ENCODE measurements at places on chromosomes 4 and X.

DNA sequence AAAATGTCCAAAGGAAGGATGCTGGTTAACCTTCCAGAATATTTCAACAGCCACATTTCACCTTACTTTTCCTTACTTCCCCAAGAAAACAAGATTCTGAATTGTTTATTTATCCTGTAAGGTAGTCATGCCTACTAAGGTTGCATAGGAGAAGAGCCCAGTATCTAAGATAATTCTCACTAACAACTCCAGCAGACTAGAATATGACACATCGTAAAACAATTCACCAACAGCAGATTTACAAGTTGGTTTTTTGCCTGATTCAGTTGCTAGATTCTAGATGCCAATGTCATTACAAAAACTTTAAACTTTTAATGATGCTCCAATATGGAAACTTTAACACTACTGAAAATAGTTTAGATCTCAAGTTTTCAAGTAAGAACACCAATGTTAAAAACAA lies 176.4 kb downstream of the IL13RA2 start:
- DNase-seq: no peak

DNA sequence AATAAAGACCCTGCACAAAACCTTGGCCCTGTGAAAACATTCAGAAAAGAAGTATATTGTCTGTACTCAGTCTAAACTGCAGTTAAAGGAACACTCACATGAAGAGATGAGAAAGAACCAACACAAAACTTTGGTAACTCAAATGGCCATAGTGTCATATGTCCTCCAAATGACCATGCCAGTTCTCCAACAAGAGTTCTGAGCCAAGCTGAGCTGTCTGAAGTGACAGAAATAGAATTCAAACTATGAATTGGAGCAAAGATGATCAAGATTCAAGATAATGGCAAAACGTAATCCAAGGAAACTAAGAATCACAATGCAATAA lies 739.3 kb upstream of the NDST4 start:
- no peak for DNase-seq

GRCh38 chrX:73563738-73564068 lies 706 bp downstream of the CHIC1 start:
- DNase-seq: no peak

- DNase-seq: no peak
These were observed at the start of gene FGF5 for GRCh38 chr4:80266253-80266901. FGF5 (plus strand) TSS chr4:80266664; CDS start chr4:80266825, 161 bp downstream.

DNA sequence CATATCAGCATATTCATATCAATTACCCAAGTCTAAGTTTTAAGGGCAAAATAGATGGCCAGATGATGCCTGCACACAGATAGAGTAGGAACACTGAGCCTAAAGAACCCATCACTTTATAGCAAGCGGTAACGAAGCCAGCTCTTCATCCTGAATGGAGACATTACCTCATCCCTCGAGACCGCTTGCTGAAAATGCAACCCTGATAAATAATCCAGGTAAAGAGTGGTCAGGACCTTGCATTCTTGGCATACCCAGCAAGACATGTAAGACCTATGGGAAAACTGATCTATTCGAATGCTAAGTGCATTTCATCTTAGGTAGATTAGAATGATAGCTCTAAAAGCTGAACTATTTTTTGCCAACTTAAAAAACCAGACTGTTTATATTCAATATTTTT lies 25.3 kb downstream of the DCHS2 start:
- DNase-seq: no peak

- DNase-seq: no peak
These were observed 384.4 kb downstream of the PCDH7 start for GRCh38 chr4:31104577-31104976.

DNA sequence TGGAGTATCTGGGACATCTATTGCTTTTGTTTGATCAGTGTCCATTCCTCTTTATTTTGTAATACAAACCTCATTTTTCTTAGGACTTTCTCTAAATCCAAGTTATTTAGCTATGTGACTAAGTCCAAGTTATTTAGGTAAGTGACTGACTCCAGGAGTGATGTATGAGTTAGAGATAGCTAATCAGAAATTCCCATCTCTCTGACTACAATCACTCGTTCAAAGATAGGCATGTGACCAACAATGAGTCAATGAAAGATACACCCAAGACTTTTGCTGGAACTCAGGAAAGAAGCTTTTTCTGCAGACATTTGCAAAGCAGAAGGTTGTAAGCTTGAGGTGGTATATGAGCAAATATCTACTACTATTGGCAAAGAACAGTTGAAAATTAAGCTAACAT lies 72.5 kb upstream of the KCNIP4 start:
- no peak for DNase-seq

DNA sequence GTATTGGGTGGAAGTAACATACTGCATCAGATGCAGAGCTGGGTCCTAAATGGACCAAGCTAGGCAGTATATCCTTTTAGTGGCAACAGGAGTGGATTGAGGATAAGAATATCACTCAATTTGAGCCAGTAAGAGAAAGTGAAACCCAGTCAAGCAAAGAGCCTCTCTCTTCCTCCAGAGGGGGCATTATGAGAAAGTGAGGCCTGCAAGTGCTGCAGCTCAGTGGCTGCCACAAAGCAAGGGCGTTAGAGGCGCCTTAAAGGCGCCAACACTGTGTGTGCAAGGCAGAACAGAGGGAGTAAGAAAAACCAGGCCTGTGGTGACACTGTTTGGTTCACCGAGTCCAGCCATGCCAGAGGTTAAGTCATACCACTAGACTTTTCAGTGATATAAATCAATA lies 17.5 kb downstream of the STX18 start:
- DNase-seq: peak; percentile 15

GRCh38 chr4:95507147-95507546 lies 41.6 kb downstream of the UNC5C start:
- no peak for DNase-seq

DNA sequence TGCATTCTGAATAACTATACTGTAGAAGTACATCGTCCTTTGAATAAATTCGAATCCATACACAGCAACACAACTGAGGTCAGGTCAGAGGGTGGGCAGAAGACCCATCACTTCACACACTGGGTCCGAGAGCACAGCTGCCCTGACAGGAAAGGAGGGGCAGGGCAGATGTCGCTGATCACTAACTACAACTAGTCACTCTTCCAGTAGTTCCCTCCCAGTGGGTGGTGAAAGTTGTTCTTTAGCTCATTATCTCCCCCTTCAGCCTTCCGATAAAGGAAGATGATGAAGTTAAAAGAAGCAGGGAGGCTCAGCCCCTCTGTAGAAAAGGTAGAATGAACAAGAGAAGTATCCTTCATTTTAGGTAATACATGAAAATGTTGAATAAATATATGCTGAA lies 278.9 kb downstream of the INPP4B start:
- peak; percentile 6 for DNase-seq

GRCh38 chr4:26334366-26334765 lies 13.6 kb downstream of the RBPJ start:
- DNase-seq: no peak

DNA sequence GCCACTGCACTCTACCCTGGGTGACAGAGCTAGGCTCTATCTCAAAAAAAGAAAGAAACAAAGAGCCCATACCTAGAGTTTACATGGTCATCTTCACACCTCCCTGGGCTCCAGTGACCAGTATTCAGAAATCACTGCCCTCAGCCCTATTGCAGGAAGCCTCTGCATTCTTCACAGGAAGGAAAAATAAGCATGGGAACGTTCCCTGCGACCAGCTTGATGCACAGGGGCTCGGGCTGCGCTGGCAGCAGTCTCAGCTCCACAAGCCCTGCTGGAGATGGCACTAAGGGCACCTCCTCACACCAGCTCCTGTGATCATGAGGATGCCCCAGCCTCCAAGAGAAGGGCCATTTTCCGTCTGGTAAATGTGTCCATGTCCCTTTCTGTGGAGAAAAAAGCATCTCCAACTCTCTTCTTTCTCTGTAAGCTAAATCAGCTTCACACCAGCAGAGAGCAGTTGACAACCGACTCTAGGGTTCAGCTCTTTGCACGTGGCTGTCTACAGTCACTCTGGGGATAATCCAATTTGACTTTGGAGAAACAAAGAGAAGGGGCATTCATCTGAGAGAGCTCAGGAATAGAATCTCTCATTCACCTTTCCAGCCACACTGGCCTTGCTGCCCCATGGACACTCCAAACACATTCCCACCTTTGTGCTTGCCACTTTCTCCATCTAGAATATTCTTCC lies 33.1 kb downstream of the LDB2 start:
- no peak for DNase-seq

DNA sequence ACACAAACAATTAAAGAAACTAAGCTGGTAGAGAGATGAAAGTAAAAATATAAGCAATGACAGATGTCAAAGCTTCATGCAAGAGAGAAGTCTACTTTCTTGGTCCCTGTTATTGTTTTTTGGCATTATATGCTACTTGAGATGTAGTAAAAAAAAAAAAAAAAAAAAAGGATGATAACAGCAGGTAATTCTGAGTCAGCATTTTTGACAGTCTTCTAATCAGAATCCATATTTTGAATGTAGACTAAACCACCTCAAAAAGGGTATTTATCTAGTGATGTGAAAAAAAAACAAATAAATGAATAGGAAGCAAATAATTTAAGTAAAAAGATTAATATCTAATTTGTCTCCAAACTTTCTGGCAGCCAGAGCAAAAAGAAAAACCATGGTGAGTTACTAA lies 422.2 kb upstream of the CPEB2 start:
- DNase-seq: no peak

GRCh38 chrX:14630733-14631132 lies 101.4 kb downstream of the GLRA2 start:
- DNase-seq: no peak

- DNase-seq: no peak
These were observed 96.6 kb upstream of the BANK1 start for GRCh38 chr4:101693842-101694398.

DNA sequence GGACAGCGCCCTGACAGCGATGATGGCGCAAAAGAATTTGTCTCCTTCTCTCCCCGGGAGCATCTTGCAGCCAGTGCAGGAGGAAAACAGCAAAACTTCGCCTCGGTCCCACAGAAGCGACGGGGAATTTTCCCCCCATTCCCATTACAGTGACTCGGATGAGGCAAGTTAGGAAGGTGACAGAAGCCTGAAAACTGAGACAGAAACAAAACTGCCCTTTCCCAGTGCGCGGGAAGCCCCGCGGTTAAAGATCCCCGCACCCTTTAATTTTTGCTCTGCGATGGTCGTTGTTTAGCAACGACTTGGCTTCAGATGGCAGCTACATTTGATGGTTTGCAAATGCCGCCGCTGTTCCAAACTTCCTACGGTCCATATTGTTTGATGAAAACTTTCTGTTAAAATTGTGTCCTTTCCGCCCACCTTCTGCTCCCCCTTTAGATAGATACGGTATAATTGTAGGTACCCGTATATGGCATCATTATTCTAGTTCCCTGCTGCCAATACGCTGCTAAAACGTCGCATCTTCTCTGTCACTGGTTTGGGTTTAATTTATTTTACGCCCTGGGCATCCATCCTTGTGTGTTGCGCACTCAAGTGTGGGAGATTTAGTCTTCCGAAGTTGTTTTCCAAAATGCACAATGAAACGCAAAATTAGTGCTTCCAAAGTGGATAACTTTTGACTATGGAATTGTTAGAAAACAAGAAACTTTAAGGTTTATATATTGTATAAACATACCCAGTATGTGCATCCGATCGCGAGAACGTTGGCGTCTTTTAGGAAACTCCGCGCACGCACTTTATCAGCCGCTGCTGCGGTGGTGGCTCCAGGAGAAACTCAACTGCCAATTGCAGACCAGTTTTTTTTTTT lies 1.5 kb downstream of the ATOH1 start:
- DNase-seq: no peak

DNA sequence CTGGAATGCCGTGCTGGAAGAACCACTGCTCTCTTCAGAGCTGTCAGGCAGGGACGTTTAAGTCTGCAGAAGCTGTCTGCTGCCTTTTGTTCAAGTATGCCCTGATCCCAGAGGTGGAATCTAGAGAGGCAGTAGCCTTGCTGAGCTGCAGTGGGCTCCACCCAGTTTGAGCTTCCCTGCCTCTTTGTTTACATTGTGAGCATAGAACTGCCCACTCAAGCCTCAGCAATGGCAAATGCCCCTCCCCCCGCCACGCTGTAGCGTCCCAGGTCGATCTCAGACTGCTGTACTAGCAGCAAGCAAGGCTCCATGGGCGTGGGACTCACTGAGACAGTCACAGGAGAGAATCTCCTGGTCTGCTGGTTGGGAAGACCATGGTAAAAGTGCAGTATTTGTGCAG lies 34.8 kb upstream of the MUC7 start:
- no peak for DNase-seq

- DNase-seq: no peak
These were observed 64.2 kb downstream of the TET2 start for GRCh38 chr4:105210916-105211315.

- no peak for DNase-seq
These were observed 149.6 kb upstream of the CTSO start for GRCh38 chr4:156103311-156103710.

GRCh38 chr4:128393101-128393704 lies 105.6 kb upstream of the PGRMC2 start:
- no peak for DNase-seq

GRCh38 chr4:37685161-37685822 lies 884 bp downstream of the RELL1 start:
- peak; percentile 32 for DNase-seq

DNA sequence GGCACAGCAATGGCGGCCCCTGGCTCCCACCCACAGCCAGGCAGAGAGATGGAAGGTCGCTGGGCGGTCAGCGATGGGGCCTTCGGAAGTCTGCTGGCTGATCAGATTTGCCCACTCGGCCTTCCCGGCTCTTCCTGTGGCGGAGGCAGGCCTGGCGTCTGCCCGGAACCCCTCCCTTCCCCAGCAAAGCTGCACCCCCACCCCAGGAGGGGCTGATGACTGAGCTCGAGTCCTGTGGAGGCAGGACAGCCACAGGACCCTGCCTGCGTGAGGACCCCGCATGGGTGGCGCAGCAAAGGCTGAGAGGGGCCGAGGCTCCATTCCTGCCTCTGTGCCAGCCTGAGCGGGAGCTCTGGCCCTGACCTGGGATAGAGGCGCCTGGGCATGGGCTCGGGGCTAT lies 34.8 kb downstream of the TACC3 start:
- DNase-seq: no peak

- no peak for DNase-seq
These were observed 243.2 kb upstream of the F9 start for GRCh38 chrX:139287155-139287924.

GRCh38 chr4:91829531-91829930 lies 474.2 kb upstream of the GRID2 start:
- no peak for DNase-seq

- DNase-seq: no peak
These were observed 722.5 kb downstream of the FAT4 start for GRCh38 chr4:126037231-126037630.

- DNase-seq: no peak
These were observed 50.5 kb downstream of the TMEM164 start for GRCh38 chrX:110053453-110053852.

DNA sequence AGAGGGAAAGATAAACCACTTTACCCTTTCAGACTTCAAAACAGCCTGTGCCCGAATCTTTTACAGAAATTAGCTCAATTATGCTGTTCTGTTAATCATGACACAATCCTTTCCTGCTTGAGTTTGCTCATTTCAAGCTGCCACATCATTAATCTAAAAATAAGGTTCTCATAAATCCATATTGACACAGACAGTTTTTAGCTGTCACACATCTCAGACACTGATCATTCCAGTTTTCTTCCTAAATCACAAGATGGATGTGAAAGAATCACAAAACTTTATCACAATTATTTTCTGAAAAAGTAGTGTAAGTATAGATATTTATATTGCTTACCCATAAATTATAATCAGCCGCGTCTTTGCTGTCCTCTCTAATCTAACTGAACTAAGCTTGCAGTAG lies 27.9 kb upstream of the AMELX start:
- no peak for DNase-seq
